ENCODE measurements at places on chromosomes 2 and 18. TPM values are rescaled to one million over a fixed set of nuclear protein-coding genes. Genes with fewer than 3 reads are reported as not detected.

GRCh38 chr2:25082002-25082622 is 40.2 kb downstream of the EFR3B start:
- DNase-seq, result no peak

DNA sequence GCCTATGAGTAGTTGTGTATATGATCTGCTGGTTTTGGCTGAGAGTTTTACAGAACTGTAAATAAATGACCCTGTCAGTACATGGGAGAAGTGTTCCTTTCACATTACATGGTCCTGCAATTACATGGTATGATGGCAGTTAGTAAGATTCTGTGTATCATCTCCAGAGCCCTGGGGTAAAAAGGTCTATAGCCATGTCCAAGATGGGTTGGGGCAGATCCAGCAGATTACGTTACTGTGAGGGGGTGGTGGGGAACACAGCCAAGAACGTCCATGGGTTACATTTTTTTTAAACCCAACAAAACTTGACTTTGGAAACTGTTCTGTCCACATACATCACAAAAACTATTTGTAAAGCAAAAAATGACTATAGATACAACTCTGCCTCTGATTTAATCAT is 64.2 kb upstream of the LMAN1 start:
- DNase-seq, result no peak

DNA sequence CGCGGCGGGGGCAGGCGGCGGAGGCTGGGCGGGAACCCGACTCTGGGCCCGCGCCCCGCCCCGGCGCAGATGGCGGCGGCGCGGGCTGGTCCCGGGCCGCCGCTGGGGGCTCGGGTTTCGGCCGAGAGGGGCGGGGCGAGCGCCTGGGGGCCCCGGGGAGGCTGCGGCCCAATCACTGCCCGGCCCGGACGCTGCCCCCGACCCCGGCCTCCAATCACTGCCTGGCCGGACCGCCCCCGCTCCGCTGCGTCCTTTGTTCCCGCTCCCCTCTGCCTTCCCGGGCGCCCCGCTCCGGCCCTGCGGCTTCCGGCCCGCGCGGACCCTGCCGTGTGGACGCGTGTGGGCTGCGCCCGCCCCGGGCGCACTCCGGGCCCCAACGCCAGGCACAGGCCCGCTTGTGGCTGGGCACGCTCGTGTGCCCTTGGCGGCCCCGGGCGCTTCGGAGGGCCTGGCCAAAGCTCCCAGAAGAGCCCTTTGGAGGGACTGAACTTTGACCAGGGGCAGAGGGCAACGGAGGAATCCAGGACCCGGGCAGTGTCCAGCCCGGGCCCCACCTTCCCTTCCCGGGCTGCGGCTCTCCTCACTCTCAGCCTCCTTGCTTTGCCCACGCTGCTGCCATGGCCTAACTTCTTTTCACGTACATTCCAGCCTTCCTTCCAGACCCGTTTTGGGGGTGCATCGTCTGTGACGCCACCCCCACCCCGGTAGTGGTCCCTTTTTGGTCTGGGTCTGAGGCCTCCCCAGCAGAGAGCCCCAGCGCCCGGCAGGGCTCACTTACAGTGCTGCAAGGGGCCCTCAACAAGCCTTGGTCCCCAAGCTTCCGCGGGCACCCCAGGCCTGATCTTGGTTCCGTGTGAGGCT is 27.1 kb upstream of the PTMA start:
- peak; percentile 70 for DNase-seq

The GPAT2 gene
- not detected for total RNA-seq

The VAMP8 gene
- 141 TPM for total RNA-seq

The DSEL gene
- 19.0 TPM for total RNA-seq

The NOSTRIN gene
- total RNA-seq, result 0.69 TPM

The OSR1 gene
- total RNA-seq, result 30.6 TPM
